K562 (cell line): ENCODE measurements at places on chromosomes 6 and 20.

GRCh38 chr6:78492351-78493017 is 374.9 kb upstream of the IRAK1BP1 start:
- DNase-seq = no peak

DNA sequence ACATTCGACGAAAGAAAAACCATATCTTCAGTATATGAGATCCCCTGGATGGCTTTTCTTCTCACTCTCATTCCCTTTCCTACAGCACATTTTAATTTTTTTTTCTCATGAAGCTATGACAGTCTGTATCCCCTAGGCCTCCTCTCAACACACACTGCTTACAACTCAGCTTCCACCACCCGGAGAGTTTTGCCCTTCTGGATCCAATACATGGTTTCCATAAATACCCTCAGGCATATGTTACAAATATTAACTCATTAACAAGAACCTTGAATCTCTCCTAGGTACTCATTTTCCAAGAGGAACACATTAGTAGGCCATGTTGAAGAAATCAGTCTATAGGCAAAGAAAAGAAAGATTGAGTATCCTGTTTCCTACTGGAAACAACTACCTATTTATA is 44.0 kb downstream of the PAK5 start:
- no peak for DNase-seq

- DNase-seq = no peak
These were observed 85.3 kb downstream of the CDS2 start for GRCh38 chr20:5211803-5212714.

DNA sequence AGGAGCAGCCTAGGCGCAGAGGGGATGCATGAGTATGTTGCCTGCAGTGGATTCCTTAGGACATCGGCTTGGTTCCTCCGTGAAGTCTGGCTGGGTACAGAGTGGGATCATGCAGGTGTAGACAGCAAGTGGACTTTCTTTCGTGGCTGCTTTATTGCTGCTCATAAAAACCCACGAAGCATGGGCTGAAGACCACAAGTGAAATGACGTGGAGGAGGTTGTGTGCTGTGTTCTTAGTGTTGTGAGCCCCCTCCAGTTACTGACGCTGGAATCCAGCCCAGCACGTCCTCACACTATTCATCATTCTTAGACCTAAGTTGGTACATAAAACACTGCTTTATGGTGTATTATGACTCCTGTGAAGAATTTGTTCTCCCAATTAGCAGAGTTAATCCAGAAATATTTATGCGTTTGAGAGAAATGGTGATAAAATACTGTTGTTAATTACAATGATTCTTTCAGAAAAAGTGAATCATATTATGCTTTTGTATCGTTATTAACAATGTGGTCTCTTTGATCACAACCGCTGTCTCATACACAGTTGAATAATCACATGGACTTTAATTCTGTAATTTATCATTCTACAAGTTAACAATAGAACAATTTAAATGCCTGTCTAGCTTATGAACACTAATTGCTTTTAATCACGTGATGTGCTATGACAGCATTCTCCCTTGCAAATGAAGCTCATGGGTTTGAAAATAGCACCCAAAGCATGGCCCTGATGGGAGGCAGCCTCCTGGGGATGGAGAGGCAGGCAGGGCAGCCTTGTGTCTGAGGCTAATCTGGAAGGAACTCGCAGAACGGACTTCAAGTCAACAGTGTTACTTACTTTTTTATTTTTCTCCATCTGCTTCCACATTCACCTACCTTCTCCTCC is 233.9 kb upstream of the SYNDIG1 start:
- DNase-seq = no peak
